CD4-positive, alpha-beta T cell treated with Interferon alpha-2 for 1 hour (primary cell): ENCODE measurements at places on chromosomes 1 and 21.

GRCh38 chr1:21801100-21801499, 11.0 kb upstream of the LDLRAD2 start:
- no peak for DNase-seq

DNA sequence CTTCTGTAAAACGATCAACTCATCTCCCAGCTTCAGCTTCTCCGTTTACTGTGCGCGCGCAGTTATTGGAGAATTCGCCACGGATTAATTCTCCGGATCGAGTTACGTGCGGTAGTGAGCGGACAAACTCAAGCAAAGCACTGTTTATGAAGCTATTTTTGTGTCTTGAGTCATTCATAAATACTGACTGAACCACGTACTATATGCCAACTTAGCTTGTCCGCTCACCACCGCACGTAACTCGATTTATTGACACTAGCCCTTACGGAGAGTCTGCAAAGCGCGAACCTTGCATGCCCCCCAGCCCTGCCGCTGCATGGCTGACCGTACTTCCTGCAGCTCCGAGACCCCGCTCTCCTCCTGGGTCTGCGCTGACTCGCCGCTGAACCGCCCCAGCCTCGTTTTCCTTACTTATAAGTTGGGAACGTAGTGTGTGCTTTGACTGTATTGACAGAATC, 773 bp downstream of the CHD1L start:
- DNase-seq, result no peak

GRCh38 chr1:107673006-107673405, 292.0 kb downstream of the VAV3 start:
- no peak for DNase-seq

GRCh38 chr1:25467193-25467592, 36.5 kb downstream of the MACO1 start:
- no peak for DNase-seq

GRCh38 chr1:65979136-65980044, 186.7 kb downstream of the PDE4B start:
- no peak for DNase-seq

- DNase-seq, result no peak
Observed at GRCh38 chr1:6868660-6869380, 83.6 kb downstream of the CAMTA1 start.

DNA sequence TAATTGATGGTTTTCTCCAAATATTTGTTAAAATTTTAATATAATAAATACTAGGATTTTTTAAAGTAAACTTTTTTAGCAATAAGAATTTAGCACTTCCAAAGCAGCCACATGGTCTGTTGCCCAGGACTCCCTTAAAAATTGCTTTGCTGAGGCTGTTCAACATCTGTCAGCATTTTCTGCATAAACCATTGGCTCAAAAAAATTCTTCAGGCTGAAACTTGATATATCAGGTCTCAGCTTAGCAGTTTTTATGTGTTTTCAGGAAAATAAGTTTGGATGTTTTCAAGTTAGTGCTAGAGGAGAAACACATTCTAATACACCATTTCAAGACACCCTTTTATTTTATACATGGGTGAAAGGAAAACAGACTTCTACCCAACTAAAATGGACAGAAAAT, 69.1 kb upstream of the C1orf105 start:
- no peak for DNase-seq

DNA sequence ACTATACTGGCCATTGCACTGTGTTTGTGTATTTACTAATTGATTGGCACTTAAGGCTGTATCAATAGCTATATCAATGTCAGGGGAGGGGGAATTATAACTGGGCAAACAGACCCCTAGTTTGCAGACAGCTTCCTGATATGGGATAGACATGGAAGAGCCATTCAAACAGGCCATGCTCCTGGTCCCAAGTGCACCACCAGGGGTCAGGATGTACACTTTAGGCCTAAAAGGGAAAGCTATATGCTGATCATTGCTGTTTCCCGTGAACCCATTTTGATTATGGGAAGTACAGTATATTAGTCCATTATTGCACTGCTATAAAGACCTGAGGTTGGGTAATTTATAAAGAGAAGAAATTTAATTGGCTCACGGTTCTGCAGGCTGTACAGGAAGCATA, 124.9 kb upstream of the BACE2 start:
- no peak for DNase-seq

DNA sequence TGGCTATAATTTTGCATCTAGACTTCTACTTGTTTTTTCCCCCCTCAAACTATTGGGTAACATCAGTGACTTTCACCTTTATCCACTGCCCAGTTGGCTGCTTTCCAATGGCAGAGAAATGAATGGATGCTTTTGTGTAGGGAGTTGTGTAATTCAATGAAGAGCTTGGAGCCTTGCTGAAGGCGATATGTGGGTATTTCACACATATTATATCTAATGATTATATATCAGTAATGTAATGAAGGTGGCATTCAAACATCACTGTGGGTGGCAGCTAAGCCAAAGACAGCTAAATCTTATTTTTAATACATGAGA, 81.2 kb downstream of the TGFB2 start:
- DNase-seq, result no peak

- no peak for DNase-seq
Observed at GRCh38 chr1:188778578-188778977, 1699.1 kb downstream of the BRINP3 start.

DNA sequence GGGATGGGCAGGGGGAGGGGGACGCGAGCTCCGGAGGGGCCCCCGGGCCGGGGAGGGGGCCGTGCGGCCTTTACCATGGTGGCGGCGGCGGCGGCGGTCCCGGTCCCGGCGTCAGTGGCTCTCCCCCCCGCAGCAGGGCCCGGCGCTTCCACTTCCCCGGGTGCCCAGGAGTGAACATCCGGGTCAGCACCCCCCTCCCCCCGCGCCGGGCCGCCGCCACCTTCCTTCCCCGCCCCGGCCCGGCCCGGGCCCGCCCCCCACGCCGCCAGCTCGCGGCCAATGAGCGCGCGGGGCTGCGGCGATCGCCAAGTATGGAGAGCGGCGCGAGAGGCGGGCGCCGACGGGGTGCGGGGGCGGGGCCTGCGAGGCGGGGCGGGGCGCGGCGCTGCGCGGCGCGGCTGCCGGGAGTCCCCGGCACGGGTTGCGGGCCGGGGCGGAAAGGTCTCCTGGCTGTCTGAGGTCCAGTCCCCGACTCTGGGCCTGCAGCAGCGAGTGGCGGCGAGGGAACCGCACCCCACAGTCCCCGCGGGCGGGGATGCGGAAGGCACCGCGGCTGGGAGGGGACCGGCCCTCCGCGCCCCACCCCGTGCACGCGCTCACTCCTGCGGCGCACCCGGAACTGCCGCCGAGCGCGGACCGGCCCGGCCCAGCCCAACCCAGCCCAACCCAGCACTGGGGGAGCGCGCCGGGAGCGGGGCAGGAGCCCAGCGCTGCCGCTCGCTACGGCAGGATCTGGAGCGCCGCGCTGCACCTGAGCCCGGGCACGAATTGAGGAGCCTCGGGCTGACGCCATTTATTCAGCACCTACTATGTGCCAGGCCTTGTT, at the start of gene CAPZB:
TSS of gene CAPZB (minus strand) at position 178 of the 826 bp plus-strand sequence. CDS start at position 77, 101 bp downstream.
- peak; percentile 92 for DNase-seq

- no peak for DNase-seq
Observed at GRCh38 chr1:206495493-206496046, 11.8 kb upstream of the RASSF5 start.

DNA sequence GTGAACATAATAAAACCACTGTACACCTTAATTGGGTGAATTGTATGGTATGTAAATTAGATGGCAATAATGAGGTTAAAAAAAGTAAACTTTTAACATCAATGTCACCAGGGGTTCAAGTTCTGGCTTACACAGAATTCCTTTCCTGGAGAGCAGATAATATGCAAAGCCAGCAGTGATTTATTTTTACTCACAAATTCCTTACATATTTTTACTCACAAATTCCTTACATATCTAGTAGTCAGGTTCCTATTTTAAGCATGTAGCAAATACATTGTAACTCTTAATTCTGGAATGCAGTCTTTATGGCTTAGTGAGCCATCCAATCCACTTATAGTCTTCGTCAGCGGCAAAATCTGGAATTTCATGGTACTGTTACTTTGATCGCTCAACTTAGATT, 1.3 kb upstream of the UBE4B start:
- DNase-seq, result no peak

- no peak for DNase-seq
Observed at GRCh38 chr1:17567582-17567981, 28.1 kb downstream of the ARHGEF10L start.

- DNase-seq, result no peak
Observed at GRCh38 chr1:59556802-59557548, 257.8 kb upstream of the HOOK1 start.

- DNase-seq, result no peak
Observed at GRCh38 chr1:147492207-147492606, 49.1 kb upstream of the BCL9 start.

DNA sequence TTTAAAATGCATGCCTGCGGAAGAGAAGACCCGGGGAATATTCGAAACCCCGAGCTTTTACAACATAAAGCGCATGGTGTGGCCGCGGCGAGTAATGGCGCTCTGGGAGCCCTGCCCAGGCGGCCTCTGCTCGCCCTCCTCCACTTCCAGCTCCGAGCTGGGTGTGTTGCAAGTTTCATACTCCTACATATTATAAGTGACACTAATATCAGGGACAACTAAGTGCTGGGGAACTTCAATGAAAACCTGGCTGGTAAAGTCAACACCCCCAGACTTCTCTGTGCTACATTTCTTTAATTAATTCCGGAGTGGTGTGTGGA, 11.8 kb downstream of the SIM2 start:
- no peak for DNase-seq

DNA sequence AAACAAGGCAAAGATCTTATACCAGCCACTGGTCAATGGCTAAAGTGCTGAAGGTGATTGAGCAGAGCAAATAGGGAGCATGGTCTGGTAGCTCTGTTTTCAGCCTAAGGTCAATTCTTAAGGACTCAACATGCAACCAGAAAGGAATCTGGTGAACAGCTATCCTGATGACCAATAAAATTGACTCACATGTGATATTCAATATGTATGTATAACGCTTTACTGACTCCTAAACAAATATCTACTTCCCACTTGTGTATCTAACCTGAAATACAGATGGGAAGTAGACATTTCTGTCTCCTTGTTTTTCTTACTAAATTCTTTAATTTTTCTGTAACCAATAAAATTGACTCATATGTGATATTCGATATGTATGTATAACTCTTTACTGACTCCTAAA, 24.9 kb upstream of the CTH start:
- DNase-seq, result no peak

- DNase-seq, result no peak
Observed at GRCh38 chr1:212281590-212281989, 3.6 kb upstream of the PPP2R5A start.

DNA sequence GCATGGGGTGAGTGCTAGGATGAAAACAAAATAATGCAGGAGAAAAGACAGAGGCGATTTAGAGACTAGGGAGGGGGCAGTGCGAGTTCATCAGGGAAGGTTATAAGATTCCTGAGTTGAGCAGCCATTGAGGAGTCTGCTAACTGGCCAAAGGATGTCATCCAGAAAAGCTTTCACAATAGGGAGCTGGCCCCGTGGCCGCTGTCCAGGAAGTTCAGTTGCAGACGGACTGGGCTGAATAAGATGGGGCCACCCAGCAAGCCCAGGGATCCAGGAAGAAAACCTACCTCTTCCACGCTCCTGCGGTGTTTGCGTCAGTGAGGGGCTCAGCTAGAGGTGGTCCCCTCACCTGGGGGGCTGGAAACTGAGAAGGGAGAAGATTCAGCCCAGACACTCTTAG, 4.0 kb upstream of the PKP1 start:
- no peak for DNase-seq

- DNase-seq, result no peak
Observed at GRCh38 chr1:3456449-3456963, 2.0 kb downstream of the ARHGEF16 start.

DNA sequence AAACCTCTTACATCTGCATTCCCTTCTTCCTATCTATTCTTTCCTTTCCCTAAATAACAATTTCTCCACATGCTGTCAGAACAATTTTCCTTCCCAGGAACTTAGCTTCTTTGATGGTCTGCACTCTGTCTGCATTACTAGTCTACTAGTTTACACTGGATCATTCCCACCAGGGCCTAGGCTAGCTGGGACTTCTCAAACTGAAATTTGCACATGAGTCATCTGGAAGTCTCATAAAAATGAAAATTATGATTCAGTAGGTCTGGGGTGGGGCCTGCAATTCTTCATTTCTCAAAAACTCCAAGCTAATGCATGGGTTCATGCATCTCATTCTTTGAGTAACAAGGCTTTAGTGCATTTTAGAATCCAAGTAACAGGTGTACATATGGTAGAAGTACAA, 74.2 kb downstream of the GABPA start:
- DNase-seq, result no peak

DNA sequence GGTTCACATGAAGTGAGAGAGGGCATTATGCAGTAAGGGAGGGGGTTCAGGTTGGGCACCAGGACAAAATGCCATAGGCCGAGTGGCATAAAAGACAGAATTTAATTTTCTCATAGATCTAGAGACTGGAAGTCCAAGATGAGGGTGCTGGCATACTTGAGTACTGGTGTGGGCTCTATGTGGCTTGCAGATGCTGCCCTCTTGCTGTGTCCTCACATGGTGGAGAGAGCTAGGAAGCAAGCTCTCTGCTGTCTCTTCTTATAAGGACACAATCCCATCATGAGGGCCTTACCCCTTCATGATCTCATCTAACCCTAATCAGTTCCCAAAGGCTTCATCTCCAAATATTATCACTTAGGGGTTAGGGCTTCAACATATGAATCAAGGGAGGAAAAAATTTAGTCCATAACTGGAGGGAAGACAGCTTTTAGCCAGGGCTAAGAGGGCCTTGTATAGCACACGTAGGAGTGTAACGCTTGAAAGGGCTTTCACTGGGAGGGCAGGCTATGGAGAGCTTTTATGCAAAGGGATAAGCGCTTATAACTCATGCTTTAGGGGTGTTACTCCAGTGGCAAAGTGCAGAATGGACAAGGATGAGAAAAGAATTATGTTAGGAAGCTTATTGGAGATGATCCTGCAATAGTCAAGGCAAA, 64.5 kb downstream of the PLPPR5 start:
- no peak for DNase-seq

GRCh38 chr1:211775170-211775569, 55.4 kb downstream of the LPGAT1 start:
- DNase-seq, result no peak

DNA sequence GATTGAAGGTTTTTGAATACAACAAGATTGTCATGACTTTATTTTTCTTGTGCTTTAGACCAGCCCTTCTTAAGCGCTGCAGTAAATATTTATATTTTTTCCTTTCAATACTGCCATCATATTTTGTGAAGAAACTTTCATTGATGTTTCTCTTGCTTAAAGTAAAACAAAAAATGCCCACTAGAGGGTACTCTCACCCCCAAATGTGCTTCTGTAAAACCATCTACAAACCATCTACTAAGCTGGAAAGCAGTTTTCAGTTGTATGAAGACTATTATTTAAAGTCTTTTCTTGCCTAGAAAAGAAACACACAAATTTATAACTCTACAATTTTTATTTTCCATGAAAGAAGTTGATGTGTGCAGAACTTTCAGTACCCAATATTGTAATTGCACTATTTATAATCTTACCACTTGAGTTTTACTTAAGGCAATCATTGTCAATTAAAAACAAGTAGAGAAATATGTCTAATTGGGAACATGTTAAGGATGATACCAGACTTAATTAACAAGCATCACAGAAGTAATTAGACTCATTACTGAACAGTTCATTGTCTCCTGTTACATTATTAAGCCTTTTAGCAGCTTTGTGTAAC, 10.7 kb downstream of the LEPR start:
- DNase-seq, result no peak

- no peak for DNase-seq
Observed at GRCh38 chr1:3174487-3175247, 105.7 kb downstream of the PRDM16 start.
